Hypothalamus (tissue), 51 donors: ENCODE measurements at places on chromosomes 6 and 20.
A peak's percentile ranks its signal among the peaks of the same experiment; 100 is the strongest.

- DNase-seq: no peak
Measured at GRCh38 chr20:16279320-16279719, 293.9 kb downstream of the KIF16B start.

- DNase-seq: no peak
Measured at GRCh38 chr6:36289281-36289878, 19.5 kb downstream of the PNPLA1 start.

DNA sequence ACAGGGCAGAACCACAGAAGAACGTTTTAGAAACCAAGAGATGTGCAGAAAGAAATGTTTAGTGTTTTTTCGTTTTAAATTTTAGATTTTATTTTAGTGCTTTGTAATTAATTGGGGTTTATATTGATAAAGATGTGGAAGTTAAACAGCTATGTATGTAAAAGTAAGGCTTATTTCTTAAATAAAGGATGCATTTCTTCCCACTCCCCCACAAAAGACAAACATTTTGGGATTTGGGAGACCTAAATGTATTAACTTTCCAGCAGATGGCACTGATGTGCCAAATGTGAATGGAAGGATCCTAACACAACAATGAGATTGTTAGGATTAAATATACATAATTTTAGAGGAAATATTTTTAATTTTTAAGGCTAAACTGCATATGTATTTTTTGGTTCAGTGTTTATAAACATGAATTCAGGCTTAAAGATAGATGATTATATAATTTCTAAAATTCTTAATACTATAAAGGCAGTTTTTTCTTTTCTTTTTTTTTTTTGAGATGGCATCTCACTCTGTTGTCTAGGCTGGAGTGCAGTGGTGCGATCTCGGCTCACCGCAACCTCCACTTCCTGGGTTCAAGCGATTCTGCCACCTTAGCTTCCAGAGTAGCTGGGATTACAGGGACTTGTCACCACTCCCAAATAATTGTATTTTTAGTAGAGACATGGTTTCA is 12.0 kb downstream of the PFDN4 start:
- DNase-seq: no peak

- peak; percentile 16 for DNase-seq
Measured at GRCh38 chr20:46307139-46307998, 929 bp downstream of the CDH22 start.

DNA sequence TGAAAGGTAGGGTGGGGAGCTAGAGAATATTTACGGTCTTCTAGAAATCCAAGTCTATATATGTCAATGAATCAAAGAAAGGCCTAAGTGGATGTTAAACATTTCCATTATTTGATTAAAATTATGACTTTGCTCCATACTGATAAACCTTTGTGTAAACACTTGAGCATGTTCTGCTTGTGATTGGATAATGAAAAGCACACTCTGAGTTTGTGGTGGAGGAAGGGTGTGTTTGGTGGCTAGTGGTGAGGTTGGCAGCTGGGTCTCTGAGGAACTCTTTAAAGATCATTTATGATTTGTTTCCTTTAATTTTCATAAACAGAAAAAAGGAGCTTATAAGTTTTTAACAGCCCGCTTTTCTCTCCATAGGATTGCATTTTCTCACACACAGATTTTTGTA is 84.7 kb downstream of the RFPL4B start:
- no peak for DNase-seq

DNA sequence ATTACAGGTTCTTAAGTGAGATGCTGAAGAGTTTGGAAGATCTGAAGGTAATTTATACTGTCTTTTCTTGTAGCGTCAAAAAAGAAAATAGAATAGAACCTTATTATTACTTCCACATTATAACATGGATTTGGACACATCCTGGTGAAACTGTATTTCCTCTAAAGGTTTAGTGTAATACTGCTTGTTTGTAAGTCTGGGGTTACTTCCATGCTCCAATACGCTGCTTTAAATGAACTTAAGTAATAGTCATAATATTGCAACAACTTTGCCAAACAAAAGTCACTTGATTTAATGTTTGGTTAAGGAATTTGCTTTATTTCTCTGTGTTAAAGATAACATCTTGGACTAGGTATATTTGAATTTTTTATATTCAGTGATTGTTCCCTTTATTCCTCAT is 11.5 kb upstream of the SNRNP48 start:
- DNase-seq: no peak

GRCh38 chr6:30951907-30952469 is 11.2 kb downstream of the MUCL3 start:
- no peak for DNase-seq

DNA sequence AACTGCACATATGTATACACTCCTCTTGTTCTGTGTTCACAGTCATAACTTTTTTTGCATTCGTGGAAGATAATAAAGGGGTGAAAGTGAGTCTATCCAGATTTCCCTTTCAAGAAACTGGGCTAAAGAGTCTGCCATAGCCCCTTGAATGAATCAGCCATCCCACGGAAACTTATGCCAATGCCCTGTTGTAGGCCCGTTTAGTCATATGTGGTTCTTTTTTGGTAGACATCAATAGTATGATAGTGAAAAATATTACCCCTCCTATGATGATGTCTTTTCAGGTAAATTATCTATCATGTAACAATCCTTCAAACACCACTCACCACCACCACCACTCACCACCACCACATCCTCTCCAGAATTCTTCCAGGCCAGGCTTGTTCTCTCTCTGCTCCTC is 99.9 kb upstream of the MYLIP start:
- no peak for DNase-seq

- no peak for DNase-seq
Measured at GRCh38 chr20:19823971-19824370, 65.9 kb downstream of the RIN2 start.
